NCI-H345 (cell line): ENCODE measurements at places on chromosomes 3 and 15.

DNA sequence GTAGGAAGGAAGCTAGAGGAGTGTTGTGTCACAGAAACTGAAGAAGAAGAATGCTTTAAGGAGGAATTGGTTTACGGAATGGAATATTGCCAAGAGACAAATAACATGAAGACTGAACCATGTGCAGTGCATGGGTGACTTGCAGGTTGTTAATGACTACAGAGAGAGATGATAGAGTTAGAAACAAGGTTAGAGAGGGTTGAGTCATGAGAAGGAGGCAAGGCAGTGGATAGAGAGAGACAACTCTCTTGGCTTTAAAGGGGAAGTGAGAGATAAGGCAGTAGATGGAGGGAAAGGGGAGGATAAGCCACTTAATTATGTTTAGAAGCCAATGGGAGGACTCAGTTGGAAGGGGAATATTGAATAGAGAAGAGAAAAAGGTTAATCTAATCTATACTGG lies 119.3 kb upstream of the CCNL1 start:
- DNase-seq = no peak

- DNase-seq = no peak
Measured at GRCh38 chr15:42955518-42955917, 34.9 kb upstream of the TTBK2 start.

DNA sequence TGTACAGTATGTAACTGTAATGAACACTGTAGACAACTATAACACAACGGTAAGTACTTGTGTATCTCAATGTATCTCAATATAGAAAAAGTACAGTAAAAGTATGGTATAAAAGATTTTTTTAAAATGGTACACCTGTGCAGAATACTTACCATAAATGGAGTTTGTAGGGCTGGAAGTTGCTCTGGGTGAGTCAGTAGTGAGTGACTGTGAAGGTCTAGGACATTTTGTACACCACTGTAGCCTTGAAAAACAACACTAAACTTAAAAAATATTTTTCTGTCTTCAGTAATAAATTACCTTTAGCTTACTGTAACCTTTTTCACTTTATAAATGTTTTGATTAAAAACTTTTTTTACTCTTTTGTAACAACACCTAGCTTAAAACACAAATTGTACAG lies 142.9 kb downstream of the ATG7 start:
- no peak for DNase-seq

- DNase-seq = no peak
Measured at GRCh38 chr15:65245096-65245856, 34.0 kb upstream of the CILP start.

- no peak for DNase-seq
Measured at GRCh38 chr3:143380449-143380848, 260.9 kb downstream of the CHST2 start.

- no peak for DNase-seq
Measured at GRCh38 chr3:123672429-123673146, 87.7 kb upstream of the HACD2 start.

DNA sequence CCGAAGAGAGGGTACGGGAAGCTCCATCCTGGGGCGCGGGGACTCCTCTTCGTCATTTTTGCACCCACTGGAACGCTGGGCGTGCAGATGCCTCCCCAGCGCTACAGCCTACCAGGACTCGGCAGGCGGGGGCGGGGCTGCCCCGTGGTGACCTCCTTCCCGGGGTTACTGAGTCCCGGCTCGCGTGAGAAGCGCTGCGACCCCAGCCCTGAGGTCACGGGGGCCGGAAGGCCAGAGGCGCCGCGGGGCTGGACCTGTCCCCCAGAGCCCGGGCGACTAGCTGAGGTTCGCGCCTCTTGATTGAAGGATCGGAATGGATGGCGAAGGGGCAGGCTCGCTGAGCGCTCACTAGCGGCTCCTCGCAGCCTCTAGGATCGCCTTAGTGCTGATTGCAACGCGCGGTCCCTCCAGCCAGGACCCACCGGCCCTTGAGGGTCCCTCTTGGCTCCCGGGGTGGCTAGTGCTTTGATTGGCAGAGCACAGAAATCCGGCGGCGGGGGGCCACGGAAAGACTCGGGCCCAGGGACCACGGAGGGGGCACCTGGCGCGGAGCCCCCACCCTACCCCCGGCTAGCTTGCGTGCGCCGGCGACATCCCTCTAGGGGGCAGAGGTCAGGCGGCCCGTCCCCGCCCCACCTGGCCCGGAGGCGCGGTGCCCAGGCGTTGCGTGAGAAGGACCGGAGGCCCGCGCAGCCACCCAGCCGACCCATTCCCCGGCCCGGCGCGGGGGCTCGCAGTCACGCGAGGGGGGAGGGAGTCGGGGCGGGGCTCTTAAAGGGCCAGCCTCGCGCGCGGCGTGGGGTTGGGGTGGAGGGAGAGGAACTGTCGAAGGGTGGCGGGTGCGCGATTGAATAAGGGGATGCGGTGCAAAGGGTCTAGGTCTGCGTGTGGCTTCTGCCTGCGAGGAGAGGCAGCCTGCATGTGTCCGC lies 781 bp upstream of the CYP1A1 start:
- peak; percentile 17 for DNase-seq

- no peak for DNase-seq
Measured at GRCh38 chr3:80618295-80619256, 850.8 kb upstream of the ROBO1 start.
